ENCODE measurements at places on chromosomes 13 and 19. TPM values are rescaled to one million over a fixed set of nuclear protein-coding genes. Genes with fewer than 3 reads are reported as not detected.

DNA sequence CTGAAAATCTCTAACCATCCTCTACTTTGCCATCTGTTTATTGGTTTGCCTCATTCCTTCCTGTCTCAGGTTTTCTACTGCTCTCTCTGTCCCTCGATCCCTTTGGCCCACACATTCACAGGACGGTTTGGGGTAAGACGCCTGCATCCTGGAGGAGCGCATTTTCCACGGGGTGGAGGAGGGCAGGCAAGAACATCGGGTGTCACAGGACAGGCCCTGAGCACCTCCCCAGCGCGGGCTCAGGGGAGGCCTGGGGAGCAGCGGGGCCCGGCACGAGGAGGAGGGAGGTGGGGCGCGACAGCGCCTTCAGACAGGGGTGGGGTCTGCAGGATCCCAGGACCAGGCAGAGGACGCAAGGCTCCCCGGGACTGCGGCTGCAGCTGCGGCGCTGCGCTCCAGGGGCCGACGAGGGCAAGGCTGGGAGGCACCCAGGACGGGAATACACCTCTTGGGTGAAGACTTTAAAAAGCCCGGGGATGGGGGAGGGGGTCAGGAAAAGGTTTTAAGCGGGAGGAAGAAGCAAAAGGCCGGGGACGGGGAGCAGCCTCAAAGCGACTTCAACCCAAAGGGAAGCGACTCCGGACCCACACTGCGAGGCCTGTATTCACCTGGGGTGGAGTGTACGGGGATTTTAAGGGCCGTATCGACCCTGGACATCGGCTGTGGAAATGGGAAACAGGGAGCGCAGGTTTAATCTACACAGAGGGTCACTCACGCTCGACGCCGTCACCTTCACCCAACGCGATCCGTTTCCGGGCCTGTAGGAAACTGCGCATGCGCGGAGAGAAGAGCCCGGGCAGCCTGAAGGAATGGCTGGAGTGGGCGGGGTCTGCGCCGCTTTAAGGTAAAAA lies at the start of gene ZNF415:
Gene ZNF415 (minus strand): TSS at position 770 of the 851 bp plus-strand sequence. CDS start 10,234 bp downstream, outside the sequence.
- peak; percentile 20 for DNase-seq

DNA sequence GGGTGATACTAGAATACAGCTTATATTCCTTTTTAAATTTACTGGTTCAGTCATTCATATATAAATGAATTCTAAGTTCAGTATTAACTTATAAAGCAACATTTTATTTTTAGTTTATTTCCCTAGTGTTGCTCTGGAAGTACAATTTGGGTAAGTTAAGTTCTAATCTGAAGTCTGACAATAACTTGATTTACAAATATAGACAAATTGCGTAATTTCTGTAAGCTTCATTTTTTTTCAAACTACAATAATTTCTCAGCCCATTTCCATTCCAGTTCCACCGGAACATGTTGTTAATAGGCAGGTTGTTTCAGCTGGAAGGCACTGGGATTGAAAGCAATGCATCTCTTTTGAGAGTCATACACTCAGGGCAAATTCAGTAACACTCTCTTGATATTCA lies 2000.7 kb downstream of the OLFM4 start:
- DNase-seq = no peak

- DNase-seq = no peak
These were observed 1043.4 kb downstream of the DIAPH3 start for GRCh38 chr13:59120297-59120843.

DNA sequence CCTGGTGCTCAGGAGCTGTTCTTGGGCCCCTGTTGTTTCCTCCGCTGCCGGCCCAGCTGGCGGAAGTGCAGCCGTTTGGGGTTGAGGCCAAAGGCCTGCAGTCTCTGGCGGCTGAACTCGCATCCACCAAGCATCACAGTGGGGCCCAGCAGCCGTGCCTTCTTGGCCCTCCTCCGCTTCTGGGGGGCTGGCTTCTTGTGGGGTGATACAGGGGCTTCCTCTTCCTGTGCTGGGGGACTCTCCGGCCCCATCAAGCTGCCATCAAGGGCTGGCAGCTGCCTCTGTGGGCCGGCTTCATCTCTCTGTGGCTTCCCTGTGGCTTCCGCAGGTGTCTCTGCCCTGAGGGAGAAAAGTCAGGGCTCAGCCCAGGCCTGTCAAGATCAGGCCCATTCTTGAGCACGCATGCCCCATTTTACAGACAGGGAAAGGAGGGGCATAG lies 10.3 kb downstream of the ATG4D start:
- no peak for DNase-seq

DNA sequence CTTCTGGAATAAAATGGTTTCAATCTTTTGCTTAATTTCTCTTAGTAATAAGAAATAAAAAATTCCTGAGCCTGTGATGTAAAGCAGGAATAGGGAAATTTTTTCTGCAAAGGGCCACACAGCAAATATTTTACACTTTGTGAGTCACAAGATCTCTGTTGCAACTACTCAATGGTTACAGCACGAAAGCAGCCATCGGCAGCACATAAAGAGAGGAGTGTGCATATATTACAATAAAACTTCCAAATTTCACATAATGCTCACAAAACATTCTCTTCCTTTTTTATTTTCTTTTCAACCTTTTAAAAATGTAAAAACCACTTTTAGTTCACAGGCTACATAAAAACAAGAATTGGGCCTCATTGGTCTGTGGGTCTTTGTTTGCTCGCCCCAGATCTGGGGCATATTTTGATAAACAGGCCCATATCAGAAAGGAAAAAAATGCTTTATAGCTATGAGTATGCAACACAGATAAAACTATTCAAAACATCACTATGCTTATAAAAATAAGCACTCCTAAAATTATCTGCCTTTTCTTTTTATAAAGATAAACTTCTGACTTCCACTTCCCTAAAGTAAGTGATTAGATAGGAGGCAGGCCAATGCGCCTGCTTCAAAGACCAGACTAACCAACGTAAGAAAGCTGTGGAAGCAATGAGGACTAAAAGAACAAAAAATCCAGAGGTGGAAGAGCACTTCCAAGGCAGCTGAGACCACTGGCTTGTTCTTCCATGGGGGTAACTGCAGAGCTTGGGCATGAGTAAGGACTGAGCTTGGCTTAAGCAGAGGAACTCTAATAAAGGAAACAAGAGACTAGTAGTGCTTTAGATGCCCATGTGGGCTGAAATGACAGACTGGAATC lies 26.5 kb downstream of the MYCBP2 start:
- DNase-seq = peak; percentile 75

DNA sequence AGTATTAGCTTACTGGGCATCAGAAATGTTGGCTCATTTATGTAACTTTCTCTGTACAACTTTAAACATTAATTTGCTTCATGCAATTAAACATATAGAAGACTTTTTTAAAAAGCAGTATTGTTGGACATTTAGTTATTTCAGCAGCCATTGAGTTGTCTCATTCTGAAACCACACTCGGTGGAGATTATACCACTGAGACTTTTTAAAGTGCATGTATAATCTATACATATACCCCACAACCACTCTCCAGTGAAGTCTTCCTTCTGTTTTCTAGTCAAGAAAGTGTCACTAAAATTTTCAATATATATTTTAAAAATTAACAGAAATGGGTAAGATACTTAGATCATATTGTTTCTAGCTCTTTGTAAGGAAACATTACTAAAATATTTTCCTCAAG lies 15.5 kb downstream of the SETDB2 start:
- DNase-seq = no peak

- no peak for DNase-seq
These were observed 24.1 kb upstream of the CEACAM20 start for GRCh38 chr19:44553478-44554171.

- no peak for DNase-seq
These were observed 87.9 kb upstream of the WASF3 start for GRCh38 chr13:26469602-26470001.

DNA sequence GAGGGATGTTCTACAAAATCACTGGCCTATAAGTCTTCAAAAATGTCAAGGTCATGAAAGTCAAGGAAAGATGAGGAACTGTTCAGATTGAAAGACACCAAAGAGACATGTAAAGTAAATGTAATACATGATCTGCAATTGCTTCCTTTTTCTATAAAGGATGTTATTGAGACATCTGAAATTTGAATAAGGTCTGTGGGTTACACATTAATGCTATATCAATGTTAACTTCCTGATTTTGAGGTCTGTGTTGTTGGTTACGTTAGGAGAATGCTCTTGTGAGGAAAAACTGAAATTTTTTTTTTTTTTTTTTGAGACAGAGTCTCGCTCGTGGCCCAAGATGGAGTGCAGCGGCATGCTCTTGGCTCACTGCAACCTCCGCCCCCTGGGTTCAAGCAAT lies 197.4 kb downstream of the RGCC start:
- peak; percentile 74 for DNase-seq

- no peak for DNase-seq
These were observed 86.5 kb downstream of the IPO5 start for GRCh38 chr13:98039964-98040363.

- DNase-seq = no peak
These were observed 222.9 kb downstream of the RFC3 start for GRCh38 chr13:34040863-34041262.

- no peak for DNase-seq
These were observed 1.9 kb downstream of the PTPRS start for GRCh38 chr19:5338656-5339197.

GRCh38 chr13:92967923-92968322 lies 258.7 kb upstream of the GPC6 start:
- DNase-seq = no peak

DNA sequence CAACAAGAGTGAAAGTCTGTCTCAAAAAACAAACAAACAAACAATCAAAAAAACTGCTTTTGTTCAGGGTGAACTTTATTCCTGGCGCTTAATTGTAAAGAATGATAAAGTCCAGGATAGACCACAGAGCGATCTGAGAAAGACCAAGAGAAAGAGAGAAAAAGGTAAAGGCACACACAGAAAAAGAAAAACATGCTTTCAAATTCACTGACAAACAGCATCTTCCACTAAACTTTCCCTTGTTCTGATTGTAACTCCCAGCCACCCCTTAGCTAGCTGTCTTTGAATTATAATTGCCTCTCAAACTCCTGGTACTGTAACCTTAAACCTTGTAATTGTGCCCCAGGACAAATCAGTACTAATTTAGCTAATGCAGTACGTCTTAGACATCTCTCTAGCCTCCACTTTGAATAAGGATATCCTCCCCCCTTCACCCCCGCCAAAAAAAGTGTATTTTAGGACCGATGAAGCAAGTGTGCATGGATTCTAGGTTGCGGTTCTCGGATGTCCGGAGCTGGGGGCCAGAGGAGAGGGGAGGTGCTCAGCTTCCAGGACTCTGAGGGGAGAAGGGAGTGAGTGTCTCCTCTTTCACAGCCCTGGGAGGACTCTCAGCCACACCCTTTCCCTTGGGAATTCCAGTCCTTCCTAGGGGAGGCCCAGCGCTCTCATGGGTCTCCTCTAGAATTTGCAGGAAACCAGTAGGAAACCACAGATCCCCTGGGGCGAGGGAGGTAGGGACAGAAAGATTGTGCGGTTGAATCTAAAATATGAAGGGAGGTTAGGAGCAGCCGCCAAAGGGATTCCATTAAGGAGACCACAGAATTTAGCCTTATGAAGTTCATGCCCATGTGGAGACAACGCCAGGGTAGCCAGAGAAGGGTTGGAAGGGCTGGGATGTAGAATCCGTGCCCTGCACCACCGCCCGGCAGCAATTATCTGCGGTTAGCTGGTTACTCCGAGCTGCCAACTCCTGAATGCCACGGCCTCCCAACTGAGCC lies 19.7 kb downstream of the ZNF536 start:
- DNase-seq = no peak

DNA sequence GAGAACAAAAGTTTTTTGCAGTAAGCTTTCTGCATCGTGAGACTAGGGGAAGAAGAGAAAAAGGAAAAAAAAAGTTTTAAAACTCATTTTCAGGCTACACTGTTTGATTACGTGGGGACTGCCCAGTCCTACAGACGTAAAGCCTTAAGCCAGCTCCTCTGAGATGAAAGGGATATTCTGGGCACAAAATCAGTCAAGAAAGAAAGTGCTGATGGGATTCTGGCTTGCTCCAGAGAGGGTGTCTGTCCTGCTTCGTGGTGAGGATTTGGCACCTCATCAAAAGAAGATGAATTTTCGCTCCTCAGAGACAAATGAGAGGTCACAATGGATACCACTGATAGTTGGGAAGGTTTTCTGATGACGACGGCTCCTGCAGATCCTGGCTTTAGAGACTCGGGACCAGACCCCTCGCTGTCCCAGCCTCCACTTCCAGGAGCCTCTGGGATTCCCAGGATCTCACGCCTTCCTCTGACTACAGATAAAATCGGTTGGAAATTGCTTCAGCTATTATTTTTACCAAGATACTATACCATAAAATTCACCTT lies 9.7 kb downstream of the TEX29 start:
- DNase-seq = no peak

DNA sequence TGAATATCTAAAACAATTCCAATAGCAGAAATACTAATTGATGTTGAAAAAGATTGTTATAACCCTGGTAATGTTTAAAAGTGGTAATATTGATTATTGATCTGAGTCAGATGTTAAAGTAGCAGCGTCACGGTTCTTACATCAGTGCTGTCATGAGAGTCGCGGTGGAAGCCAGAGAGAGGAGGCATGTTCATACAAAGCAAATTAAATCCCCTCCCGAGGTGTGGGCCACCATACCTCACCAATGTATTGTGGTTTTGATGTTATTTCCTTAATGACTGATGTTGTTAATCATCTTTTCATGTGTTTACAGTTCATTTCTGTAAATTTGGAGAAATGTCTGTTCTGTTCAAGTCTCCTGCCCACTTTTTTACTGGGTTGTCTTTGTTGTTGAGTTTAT lies 11.2 kb downstream of the ZNF317 start:
- no peak for DNase-seq

DNA sequence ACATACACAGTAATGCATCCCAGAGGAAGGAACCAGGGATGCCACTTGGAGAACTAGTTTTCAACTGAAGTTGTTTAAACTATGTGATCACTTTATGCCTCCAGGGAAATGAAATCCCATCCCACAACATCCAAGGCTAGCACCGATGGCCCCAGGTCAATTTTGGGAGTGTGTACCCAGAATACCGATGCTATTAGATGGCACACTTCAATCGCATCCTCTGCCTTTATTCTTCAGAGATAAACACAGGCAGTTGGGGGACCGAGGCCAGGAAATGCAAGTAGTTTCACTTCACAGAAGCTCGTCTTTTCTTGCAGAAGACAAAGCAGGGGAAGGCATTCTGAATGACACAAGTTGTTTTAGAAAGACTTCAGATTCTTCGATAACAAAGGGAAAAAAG lies 13.8 kb downstream of the STK24 start:
- DNase-seq = no peak

GRCh38 chr13:98780451-98780850 lies 28.0 kb upstream of the SLC15A1 start:
- no peak for DNase-seq

CGB2 gene
- not detected for polyA plus RNA-seq

EIF3K gene
- 326 TPM for polyA plus RNA-seq

LILRA1 gene
- 136 TPM for polyA plus RNA-seq

ZNF729 gene
- not detected for polyA plus RNA-seq

B3GNT8 gene
- 17.4 TPM for polyA plus RNA-seq

AP1M2 gene
- polyA plus RNA-seq = not detected

CAMSAP3 gene
- not detected for polyA plus RNA-seq

IGSF23 gene
- 0.23 TPM for polyA plus RNA-seq

RDH8 gene
- not detected for polyA plus RNA-seq

PRR19 gene
- 0.38 TPM for polyA plus RNA-seq

ATP8B3 gene
- polyA plus RNA-seq = 1.8 TPM

RFPL4AL1 gene
- 1.1 TPM for polyA plus RNA-seq

RAB11B gene
- 128 TPM for polyA plus RNA-seq

All from CD14-positive monocyte (primary cell).